ENCODE measurements at places on chromosomes 12 and 14.
A peak's percentile ranks its signal among the peaks of the same experiment; 100 is the strongest.

DNA sequence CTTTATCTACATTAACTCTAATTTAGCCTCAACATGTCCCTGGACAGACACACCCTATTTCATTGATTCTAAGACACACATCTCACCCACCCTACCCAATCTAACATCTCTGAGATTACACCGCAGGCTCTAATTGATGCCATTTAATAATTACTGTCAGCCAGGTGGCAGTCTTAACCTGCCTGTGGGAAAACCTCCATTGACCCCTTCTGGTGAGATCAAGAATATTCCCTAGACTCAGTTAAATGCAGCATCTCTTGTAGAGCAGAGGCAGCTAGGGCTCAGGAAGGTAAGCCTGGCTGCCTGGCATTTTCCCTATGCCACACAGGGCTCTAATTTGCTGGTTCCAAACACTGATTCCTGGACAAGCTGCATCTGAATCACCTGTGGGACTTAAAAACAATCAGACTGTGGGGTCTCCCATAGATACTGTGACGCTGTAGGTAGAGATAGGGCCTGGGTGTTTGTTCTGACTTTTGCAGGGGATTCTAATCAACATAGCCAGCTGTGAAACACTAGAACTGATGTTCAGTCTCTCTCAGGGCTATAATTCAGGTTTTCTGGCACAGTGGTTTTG, 14.3 kb downstream of the MCRS1 start:
- DNase-seq, result peak; percentile 24

GRCh38 chr12:45131506-45131905, 80.6 kb upstream of the DBX2 start:
- no peak for DNase-seq

- DNase-seq, result no peak
These were observed 51.3 kb downstream of the JAG2 start for GRCh38 chr14:105117257-105117646.

- DNase-seq, result no peak
These were observed 64.1 kb downstream of the SOX5 start for GRCh38 chr12:23885394-23885793.

GRCh38 chr14:52148371-52148770, 79.5 kb upstream of the NID2 start:
- DNase-seq, result no peak

Measured in activated CD4-positive, alpha-beta T cell treated with anti-CD3 and anti-CD28 coated beads, Interleukin-2, amount 50 U/mL, for 16 hours (primary cell).